ENCODE measurements at places on chromosomes 11 and 22. TPM values are rescaled to one million over a fixed set of nuclear protein-coding genes. Genes with fewer than 3 reads are reported as not detected.

- DNase-seq, result no peak
These were observed 32.1 kb downstream of the KCNJ4 start for GRCh38 chr22:38422611-38423511.

DNA sequence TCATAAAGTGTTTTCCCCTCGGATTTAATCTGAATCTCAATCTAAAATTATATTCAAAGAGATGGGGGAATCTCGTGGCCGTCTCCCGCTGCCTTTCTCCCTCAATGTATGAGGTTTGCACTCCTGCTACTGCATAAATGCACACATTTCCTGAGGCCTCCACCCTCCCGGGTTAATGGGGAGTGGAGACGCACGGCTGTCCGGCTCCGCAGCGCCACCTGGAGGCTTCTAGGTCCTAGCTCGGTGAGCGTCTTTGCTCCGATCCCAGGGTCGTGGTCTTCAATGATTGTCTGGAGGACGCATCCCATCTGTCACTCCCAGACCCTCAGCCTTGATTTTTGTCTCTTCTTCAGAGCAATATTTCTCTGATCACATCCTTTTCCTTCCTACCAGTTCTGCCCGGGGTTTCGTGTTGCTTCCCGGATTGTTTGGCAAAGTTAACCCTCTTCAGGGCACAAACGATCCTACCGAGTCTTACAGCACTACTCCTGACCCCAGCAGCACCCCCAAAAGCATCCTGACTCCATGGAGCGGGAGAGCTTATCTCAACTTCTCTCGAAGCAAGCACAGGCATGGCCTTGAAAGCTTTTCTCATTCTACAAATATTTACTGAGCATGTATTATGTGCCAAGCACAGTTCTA lies at the start of gene LMO1:
TSS of gene LMO1 (minus strand) at position 110 of the 642 bp plus-strand sequence. CDS start 516 bp downstream, outside the sequence.
- peak; percentile 58 for DNase-seq

- DNase-seq, result no peak
These were observed 1054.7 kb upstream of the CNTN5 start for GRCh38 chr11:97965849-97966646.

DNA sequence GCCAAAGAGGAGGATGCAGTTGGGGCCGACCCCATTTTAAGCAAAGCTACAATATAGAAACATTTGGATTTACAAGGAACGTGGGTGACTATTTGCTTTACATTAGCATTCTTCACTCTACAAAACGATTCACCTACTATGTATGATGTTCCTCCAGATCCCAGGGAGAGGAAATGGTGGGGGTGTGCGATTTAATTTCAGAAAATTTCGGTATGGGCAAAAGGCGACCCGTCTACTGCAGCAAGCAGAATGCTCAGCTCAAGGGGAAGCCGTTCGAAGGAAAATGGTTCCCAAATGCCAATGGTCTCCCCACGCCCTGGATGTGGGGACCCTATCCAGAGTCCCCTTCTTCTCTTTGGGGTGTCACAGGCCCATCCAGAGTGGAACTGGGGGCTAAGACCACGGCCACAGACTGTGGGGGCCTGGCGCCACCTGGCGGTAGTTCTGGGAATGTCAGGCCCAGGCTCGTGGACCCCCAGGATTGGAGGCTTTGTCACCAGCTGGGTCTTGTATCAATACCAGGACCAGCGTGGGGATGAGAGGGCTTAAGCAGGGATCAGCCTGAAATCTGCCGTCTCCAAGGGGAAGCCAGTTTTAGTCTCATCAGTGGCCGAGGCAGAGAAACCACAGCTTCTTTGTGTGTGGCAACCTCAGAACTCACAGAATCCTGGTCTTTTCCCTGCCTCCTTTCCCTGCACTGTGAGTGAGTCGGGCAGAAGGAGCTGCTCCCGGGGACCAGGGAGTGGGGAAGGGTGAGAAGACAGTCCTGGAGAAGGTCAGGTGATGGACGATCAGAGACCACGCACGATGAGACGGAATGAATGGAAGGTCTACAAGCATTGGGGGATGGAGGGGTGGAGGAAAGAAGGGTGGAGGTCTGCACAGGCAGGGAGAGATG lies 8.4 kb downstream of the LRRC10B start:
- peak; percentile 32 for DNase-seq

DNA sequence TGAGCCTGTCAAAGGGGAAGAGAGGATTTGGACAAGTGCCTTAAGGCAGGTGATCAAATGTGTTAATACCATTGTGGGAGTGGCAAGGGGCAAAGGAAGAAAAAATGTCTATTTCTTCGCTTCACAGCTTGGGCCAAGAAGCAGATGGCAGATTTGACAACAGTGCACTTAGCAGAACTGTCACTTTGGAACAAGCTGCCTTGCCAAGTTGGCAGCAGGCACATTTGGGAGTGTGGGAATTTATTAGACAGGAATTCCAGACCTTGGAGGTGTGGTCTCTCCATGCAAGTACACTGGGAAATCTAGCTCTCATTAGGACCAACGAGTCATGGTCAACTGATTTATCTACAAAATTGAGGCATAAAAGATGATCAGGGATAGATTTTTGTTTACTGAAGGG lies 265.1 kb downstream of the NELL1 start:
- DNase-seq, result no peak

GRCh38 chr11:69531071-69531716 lies 49.7 kb downstream of the LINC01488 start:
- DNase-seq, result no peak

DNA sequence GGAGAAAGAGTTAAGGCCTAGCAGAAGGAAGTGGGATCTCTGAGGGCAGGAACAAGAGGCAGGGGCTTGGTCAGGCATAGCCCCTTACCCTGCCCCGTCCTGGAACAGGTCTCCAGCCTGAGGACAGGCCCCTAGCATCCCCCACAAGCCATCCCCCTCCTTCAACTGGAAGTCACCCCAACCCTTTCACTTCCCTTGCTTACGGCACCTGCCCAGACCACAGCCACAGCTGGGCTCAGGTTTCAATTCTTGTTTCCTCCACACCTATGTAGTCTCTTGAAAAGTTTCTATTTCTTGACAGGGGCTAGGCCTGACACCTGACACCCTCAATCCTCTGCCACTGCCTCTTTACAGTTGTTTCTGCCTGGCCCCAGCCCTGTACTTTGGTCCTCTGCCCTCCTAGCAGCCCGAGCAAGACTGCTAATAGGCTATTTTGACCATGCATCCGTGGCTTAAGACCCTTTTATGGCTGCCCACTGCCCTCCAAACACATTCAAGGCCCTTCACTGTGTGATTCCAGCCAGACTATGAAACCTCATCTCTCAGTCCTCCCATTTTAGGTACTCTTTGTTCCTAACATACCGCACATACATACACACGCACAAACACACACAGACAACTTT lies 10.9 kb upstream of the FCHSD2 start:
- peak; percentile 51 for DNase-seq

DNA sequence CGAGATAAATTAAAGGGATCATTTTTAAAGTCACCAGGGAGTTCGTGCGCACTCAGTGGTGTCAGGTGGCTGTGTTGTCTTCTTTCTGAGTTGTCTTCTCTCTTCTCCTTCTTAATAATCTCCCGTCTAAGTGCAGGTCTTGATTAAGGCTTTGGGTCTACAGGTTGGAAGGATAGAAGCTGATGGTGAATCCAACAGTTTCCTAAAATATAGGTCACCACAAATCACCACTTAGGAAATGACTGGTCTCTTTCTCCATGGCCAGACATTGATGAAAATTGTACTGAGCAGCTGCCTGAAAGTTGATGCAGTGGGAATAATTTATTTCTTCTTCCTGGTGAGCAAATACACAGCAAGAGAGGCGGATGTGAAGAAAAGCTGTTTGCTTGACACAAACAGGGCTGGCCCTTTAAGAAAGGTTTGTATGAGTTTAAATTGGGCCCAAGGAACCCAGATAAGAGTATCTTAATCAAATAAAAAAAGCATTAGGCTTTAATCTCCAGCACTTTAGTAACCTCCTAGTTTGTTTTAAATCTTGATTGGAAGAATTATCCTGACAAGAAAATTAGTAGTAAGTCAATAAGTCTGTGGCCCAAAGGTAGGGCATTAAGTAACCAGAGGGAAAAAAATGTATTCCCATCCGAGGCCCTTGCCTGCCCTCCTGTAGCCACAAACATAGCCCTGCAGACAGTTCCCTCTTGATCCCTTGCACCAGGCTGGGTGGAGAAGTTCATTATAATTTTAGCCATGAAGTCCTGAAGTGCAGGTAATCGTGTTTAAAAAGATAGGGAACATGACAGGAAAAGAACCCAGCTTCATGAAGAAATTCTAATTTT lies 245.8 kb downstream of the KIRREL3 start:
- no peak for DNase-seq

- DNase-seq, result no peak
These were observed 52.0 kb downstream of the KCNJ1 start for GRCh38 chr11:128814856-128815705.

GRCh38 chr22:25563761-25564319 lies 635 bp upstream of the GRK3 start:
- DNase-seq, result peak; percentile 17

DNA sequence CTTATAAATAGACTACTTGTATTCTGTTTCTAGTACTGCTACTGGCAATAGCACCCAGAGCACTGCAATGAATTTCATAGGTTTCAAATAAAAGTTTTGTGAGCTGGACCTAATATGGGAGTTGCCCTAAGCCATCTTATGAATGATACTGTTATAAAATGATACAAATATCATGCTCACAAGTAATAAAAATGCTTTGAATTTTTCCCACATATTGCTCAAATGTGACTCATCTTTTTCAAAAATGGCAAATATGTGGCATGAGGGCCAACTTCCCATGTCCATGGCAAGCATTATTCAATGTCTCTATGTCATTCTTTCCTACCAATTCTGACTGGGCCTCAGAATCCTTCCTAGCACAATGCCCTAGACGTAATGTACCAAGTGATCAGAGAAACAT lies 137.6 kb downstream of the TRPC6 start:
- DNase-seq, result no peak

GRCh38 chr22:31091106-31091975 lies 10.2 kb downstream of the SMTN start:
- no peak for DNase-seq

DNA sequence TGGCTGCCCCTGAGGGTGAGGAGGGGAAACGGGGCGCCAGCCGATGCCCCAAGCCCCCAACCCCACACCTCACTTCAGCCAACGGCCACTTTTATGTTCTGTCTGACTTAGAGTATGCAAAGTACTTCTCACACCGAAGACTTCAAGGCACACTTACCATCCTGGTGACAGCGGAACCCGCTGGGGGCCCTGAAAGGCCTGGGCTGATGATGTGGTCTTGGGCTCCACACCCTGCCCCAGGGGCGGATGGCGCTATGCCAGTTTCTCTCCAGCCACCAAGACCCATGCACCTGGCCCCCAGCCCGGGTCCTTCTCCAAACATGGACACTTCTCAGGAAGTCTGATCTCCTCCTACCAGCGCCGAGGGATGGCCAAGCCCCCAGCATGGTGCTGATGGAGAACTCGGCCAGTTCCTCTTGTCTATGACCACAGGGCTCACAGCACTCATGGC lies 175.4 kb downstream of the CTTN start:
- DNase-seq, result no peak

DNA sequence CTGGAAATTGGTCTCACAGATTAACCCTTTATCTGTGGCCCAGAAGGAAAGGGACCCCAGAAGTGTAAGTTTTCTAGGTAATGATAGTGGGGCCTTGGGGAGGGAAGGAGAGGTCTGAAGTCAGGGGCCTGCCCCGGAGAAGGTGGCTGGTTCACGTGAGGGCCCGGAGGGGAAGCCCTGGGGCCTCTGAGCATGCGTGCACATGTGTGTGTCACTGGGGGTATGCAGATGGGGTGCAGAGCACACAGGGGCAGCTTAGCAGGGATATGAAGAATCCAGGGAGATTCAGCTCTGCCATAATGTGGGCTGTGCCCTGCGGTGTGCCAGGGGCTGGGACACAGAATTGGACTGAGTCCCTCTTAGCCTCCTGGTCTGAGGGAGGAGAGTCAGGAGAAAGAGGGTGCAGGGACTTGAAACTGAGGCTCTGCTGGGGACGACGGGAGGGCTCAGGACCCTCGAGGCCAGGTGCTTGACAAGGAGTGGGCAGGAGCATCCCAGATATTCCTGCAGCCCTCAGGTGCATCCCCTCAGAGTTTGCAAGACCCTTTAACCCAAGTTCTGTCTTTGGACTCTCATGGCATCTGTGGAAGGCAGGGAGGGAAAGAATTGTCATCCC lies 15.5 kb downstream of the MYO7A start:
- no peak for DNase-seq

DNA sequence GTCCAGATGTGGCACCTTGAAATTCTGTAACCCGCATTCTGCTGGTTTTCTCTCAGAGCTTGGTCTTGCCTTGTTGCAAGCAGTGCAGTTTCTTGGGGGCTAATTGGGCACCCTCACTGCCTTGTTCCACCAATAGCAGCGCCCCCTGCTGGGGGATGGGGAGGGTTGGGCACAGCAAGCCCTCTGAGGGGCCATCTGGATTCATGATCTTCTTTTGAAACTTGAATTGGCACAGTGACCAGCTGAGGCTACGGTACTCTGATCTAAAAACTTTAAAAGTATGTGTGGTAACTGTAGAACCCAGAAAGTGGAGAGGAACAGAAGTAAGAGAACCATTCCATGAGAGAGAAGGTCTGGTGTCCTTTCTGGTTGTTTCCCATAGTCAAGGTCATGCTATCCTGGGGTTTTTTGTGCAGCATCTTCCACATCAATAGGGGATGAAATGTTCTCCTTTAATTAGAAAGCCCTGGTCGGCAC lies 64.2 kb downstream of the MED15 start:
- DNase-seq, result no peak

- no peak for DNase-seq
These were observed 12.4 kb downstream of the PICK1 start for GRCh38 chr22:38069372-38070249.

DNA sequence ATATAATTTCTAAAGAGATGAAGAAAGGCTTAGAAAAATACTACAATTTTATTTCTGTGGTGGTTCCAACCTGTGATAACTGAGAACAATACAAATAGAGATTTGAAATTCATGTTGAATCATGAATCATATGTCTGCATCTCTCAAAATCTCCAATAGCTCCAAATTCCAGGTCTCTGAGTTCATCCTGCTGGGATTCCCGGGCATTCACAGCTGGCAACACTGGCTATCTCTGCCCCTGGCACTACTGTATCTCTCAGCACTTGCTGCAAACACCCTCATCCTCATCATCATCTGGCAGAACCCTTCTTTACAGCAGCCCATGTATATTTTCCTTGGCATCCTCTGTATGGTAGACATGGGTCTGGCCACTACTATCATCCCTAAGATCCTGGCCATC lies at the start of gene OR56B1:
TSS of gene OR56B1 (plus strand) at position 53 of the 400 bp plus-strand sequence. CDS start at position 122, 69 bp downstream.
- DNase-seq, result no peak

SCGB1D2 gene
- total RNA-seq, result not detected

CECR2 gene
- 0.18 TPM for total RNA-seq

OR6Q1 gene
- total RNA-seq, result not detected

SLC7A4 gene
- total RNA-seq, result not detected

CRYBA4 gene
- not detected for total RNA-seq

MS4A3 gene
- not detected for total RNA-seq

All from activated T-helper 1 cell treated with anti-CD3 and anti-CD28 coated beads, Interleukin-12 subunit alpha, Interleukin-12 subunit beta, Interleukin-2, Interleukin-4 antibody, amounts not matched to agents 30 ng/mL and 10 ng/mL and 1 ng/mL, durations not matched to agents 14 hours and 24 hours and 36 hours (primary cell).